Osteoblast (primary cell): ENCODE measurements at places on chromosomes 1 and 21. TPM values are rescaled to one million over a fixed set of nuclear protein-coding genes. Genes with fewer than 3 reads are reported as not detected.

- DNase-seq: no peak
Measured at GRCh38 chr1:89594096-89594740, 38.7 kb upstream of the LRRC8C start.

- DNase-seq: peak; percentile 55
Measured at GRCh38 chr1:207872621-207873020, 38.3 kb downstream of the CD34 start.

GRCh38 chr1:110130113-110130591 lies 17.9 kb downstream of the UBL4B start:
- DNase-seq: no peak

The ELAPOR1 gene
- 0.36 and 0.59 TPM in 2 replicates for total RNA-seq

The IL12RB2 gene
- total RNA-seq: not detected in 2 replicates

The MIXL1 gene
- total RNA-seq: 0.29 TPM in 1 of 2 replicates, not detected in the other

The SLC16A4 gene
- 76.0 and 90.2 TPM in 2 replicates for total RNA-seq

The NPR1 gene
- total RNA-seq: under 0.01 TPM in 1 of 2 replicates, not detected in the other
